ENCODE measurements at places on chromosomes 1 and 21. TPM values are rescaled to one million over a fixed set of nuclear protein-coding genes. Genes with fewer than 3 reads are reported as not detected.

DNA sequence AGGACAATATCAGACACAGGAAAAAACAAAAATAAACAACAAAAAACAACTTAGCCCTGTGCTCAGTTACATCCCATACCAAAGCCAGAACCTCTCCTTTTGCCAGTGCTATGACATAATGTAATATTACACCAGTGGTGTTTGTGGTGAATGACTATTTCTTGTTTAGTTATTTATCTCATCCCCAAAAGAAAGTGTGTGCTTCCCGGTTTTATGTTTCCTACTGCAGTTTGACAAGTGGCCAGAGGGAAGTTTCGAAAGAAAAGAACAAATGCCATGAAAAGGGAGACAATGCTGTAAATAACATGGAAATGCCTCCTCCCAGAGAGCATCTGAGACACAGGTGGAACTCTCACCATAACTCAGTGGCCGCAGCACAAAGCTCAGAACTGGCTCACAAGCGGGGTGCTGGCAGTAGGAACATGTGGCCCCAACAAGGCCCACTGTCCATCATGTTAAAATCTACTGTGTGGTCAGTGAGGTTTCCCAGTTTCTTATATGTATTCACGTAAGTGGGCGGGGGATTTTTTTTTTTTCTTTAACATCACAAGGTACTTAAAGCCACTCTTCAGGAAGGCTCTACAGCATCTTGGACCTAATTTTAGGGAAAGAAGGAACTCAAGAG is 158.2 kb downstream of the BARHL2 start:
- DNase-seq, result no peak

TFF3 gene
- 360 TPM for total RNA-seq

THAP3 gene
- total RNA-seq, result 10.0 TPM

DNA sequence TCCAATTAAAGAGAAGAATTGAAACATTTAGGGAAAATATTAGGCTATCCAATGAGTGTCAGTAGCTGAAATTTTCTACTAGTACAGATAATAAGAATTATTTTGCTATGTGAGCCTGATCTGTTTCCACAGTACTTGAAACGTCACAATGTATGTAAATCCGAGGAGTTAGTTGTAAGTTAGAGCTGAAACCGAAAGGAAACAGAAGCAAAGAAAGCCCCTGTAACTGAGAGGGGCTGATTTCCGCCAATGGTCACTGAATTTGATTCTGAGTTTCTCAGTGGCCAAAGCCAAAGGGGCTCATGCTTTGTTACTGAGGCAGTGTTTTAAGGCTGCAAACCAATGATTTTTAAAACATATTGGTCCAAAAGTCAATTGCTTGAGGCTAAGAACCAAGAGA is 168.3 kb upstream of the DUSP10 start:
- DNase-seq, result no peak

DNA sequence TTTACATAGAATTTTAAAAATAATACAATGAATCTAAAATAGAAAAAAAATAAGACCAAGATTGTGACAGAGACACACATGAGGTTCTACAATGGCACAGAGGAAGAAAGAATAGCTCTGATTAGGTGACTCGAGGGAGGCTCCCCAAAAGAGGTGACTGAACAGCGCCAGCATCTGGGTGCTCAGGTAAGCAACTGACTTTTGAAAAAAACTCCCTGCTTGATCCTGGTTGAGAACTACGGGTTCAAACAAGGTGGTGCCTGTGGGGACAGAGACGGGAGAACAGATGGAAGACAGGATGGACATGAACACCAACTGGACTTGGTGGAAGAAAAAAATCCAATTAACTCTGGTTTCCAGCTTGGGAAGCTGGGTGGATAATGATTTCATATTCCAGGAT is 22.5 kb downstream of the BATF3 start:
- DNase-seq, result no peak

LORICRIN gene
- total RNA-seq, result not detected

DNA sequence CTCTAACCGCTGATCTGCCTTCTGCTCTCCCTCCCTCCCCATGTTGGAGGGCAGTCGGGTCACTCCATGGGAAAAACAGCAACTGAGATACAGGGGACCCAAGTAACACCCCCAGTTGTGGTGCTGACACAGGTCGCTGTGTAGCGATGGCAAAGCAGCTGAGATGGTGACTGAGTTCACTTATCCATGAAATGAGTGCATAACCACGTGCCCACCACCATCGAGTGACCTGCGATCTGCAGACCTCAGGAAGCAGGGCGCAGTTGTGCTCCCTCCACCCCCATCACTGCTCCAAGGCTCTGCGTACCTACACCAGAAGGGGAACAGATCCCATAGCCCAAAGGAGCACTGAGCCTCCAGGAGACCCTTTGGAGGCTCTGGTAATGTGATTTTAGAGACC is 31.1 kb downstream of the KCNN3 start:
- DNase-seq, result no peak

DNA sequence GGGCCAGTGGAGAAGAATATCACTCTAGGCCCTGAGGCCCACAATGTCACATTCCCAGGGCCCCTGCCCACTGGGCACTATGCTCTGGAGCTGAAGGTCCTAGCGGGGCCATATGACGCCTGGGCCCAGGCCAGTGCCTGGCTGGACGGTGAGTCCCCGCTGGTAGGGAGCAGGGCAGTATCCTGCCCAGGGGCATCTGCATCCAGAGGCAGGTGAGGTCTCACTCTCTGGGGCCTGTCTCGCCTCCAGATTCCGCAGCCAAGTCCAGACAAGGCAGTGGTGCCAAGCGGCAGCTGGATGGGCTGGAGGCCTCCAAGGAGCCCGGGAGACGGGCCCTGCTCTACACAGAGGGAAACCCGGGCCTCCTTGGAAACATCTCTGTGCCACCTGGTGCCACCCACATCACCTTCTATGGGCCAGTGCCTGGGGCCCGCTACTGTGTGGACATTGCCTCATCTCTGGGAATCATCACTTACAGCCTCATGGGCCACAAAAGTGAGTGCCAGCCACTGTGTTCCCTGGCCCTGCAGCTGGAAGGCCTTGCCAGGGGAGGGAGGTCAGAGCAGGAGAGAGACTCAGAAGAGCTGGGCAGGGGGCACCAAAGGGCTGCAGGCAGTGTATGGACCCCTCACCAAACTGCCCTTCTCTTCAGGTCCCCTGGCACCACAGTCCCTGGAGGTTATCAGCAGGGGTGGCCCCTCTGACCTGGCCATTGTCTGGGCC is 11.1 kb upstream of the PTPN7 start:
- no peak for DNase-seq

SYT14 gene
- total RNA-seq, result under 0.01 TPM

LCE2A gene
- not detected for total RNA-seq

DNA sequence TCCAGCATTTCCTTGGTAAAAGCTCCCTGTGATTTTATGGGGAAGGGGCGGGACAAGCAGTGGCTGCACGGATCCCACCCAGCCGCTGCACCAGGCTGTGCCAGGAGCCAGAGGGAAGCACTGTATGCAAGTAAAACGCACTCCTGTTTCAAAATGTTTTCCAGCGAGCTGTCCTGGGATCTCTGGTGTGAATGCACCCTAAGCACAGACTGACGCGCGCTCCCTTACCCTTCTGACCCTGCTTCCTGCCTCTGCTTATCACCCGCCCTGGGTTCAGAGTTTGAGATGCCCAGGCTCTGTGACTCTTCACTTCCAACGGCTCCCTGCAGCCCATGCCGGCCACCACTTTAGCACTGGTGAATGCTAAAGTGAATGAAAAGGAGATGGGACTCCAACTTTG is 131.2 kb downstream of the RHOU start:
- no peak for DNase-seq

HSD3B2 gene
- 125 TPM for total RNA-seq

TRIM67 gene
- not detected for total RNA-seq

HES2 gene
- total RNA-seq, result 16.1 TPM

DNA sequence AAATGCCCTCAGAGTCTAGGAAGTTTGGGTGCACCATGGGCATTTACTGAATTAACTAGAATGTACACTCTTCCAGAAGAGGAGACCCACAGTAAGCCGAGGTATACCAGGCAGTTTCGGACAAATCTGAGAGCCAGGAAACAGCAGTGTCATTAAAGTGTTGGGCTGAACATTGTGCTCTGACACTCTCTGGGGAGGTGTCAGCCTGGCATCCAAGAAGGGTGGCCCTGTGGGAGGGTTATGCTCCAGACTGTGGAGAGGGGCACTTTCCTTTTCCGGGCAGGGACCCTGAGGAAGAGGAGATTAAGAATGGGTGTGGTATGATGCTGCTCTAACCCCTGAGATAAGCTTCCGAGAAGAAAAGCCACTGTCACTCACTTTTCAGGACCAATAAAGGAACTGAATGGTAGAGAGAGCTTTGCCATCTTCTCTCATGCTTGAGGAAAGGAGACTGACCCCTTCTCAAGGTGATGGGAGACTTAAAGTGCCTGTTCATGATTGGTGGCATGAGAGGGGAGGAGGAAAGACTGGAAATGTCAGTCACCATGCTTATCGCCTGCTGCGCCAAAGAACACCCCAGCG is 98.2 kb downstream of the UCK2 start:
- no peak for DNase-seq

DNA sequence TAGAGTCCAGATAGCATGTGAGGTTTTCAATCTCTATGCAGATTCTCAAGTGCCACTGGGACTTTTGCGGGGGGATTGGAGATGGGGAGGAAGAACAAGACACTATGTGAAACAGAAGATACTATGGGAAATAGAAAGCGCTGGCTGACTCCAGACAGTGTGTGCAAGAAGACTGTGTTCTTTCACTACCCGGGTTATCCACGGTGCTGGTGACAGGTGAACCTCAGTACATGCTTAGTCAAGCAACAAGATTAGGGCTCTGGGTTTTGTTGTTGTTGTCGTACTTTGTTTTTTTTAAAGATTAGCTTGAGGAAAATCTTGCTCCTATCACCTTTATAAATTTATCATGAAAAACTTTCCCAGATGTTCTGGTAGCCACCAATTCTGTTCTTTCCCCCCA is 56.4 kb downstream of the SUSD4 start:
- no peak for DNase-seq

- DNase-seq, result no peak
Observed at GRCh38 chr21:16663436-16663835, 849.4 kb upstream of the CXADR start.

DNA sequence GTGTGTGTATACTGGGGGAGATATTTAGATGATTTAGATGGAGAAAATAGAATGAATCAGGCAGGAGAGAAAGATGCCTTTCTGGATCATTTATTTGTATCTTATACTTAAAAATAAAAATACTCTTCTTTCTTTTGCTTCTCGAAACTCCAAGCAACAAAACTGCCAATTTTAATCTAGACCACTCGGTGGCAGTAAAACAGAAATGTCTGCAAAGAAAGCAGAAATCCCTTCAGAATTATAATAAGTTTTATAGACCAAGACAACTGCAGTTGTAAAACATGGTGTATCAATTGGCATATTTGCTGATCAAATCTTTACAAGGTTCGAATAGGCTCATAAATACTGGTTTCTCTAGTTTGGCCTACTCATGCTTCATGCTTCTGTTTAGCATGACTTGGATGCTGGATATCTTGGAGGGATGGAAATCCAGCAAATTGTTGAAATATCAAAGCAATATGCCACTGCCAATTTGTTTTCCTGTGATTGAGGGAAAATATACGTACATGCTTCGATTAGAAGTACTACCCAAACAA is 15.1 kb upstream of the C1orf87 start:
- no peak for DNase-seq
